ENCODE measurements at places on chromosomes 1 and 21.

GRCh38 chr1:204254031-204254661, 40.4 kb upstream of the GOLT1A start:
- peak; percentile 57 for DNase-seq

GRCh38 chr1:155173478-155174323, at the start of gene TRIM46:
Gene TRIM46, plus strand, starts transcription at chr1:155173849. Its CDS starts 118 bp downstream, at chr1:155173967.
- DNase-seq, result peak; percentile 63

- peak; percentile 82 for DNase-seq
Observed at GRCh38 chr1:21317035-21317689, 26.9 kb upstream of the ECE1 start.

- no peak for DNase-seq
Observed at GRCh38 chr21:36962098-36962780, 4.2 kb downstream of the HLCS start.

DNA sequence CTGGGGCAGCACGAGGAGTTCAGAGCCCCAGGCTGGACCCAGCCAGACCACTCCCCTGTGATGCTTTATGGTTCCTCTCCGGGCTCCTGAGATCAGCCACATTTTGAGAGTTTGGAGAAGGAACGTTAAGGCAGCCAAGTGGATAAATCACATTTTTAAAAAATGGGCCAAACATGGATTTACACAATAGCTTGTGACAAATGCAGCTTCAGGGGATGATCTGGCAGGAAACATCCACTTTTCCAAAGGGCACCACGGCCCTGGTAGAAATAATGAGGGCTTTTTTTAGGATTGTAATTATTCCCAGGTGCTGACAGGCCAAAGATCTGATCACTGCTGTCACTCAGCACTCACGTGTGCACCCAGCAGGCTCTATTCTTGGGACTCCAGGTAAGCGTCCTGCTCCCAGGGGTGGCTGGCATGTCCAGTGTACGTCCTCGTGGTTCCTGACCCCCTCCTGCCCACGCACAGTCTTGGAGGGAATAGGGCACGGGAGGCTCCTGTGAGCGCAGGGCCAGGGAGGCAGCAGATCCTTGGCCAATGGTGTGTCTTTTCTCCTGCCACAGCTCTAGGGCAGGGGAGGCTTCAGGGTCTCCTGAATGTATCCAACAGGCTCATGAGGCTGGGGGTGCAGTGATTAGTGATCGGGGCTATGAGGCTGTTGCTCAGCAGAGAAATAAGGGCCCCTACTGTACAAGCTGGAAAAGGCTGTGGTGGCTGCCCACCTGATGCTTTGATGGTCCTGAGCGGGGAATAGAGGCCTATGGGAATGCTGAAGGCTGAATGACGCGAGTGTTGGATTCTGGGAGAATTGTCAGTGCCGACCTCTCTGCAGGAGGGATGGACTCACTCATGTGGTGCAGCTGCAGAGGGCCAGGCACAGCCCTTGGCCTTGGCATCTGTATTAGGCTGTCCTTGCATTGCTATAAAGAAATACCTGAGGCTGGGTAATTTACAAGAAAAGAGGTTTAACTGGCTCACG, 415.7 kb downstream of the PTPRU start:
- DNase-seq, result peak; percentile 15

GRCh38 chr1:204272505-204272904, 58.7 kb upstream of the GOLT1A start:
- DNase-seq, result no peak

DNA sequence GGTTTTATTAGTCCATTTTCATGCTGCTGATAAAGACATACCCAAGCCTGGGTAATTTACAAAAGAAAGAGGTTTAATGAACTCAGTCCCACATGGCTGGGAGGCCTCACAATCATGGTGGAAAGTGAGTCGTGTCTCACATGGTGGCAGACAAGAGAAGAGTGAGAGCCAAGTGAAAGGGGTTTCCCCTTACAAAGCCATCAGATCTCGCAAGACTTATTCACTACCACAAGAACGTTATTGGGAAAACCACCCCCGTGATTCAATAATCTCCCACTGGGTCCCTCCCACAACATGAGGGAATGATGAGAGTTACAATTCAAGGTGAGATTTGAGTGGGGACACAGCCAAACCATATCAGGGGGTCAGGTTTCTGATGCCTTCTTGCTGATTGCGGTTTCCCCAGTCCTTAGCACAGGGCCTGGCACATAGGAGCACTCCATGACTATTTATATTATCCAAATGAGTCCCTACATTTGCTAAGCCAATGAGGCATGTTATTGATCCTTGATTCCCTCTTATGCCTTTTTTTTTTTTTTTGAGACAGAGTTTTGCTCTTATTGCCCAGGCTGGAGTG, 35.3 kb upstream of the PAXBP1 start:
- no peak for DNase-seq

DNA sequence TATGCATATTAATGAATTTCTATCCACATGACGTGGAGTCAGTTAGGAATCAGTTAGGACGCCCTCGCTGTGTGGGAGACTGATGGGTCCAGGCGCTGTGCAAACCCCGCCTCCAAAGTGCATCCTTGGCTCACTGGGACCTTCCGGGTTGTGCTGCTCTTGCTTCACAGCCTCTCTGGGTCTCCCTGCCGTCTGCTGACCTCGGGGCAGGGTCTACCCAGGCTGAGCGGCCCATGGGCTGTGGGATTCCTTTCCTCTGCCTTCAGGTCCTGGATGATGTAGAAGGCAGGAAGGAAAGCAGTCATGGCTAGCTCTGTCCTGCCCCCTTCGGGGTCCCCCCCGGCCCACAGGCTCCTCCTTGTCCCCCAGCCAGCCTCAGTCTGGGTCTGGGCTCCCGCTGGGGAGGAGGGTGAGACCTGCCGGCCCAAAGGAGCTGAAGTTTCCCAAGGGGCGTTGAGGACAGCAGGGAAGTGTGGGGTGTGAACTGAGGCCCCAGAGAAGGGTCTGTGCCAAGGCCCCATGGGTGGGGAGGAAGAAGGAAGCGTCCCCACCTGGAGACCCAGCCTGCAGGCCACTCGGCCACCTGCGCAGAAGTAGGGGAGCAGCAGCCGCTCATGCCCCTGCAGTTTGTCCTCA, 24.6 kb upstream of the CDK11A start:
- DNase-seq, result no peak

DNA sequence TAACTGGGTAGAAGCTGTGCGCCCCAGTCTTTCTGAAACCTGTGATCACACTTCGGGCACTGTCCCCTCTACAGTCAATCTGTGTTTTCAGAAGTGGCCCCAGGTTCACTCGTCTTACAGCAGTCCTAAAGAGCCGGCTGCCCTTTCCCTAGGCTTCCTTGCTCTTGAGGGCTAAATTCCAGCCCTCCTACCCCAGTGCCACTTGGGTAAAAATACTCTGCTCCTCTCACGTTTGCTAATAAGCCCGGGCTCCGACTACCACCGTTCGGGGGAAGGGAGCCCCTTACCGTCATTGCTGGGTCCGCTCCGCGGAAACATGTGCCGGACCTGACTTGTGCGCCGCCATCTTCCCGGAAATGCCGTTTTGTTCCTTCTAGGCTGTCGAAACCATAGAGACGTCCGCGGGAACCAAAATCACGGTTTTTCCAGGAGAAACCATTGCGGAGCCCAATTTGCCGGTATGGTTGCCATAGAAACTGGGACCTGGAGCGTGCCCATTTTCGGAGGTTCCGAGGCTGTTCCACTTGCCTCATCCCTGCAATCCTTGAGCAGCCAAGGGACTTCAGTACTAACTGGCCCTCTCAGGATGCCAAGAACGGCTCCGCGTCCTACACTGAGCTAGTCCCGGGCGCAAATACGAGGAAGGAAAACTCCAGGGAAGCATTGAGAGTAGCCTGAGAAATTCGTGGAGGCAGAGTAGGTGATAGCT, at the start of gene GPATCH4:
GPATCH4 (minus strand) TSS at position 358 of the 709 bp plus-strand sequence.
- peak; percentile 86 for DNase-seq

DNA sequence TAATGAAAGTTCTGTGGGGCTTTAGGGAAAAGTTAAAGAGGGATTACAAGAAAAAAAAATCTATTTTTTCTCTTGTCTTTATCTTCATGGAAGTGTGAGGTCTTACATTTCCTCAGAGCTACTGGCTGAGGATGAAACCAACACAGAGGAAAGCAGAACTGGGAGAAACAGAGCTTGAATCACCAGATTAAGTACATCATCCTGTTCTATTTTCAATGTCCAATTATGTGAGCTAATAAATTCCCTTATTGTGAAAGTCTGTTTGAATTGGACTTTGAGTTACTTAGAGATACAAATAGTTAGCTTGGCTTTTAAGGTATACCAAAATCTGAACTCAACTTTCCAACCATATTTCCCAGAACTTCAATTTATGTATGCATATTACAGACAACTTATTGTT, 69.2 kb downstream of the LPGAT1 start:
- no peak for DNase-seq
